ENCODE measurements at places on chromosomes 2 and 18.

GRCh38 chr2:139924070-139924469 lies 1143.9 kb upstream of the NXPH2 start:
- no peak for DNase-seq

GRCh38 chr18:63137999-63138435 lies 181.6 kb downstream of the BCL2 start:
- peak; percentile 71 for DNase-seq

DNA sequence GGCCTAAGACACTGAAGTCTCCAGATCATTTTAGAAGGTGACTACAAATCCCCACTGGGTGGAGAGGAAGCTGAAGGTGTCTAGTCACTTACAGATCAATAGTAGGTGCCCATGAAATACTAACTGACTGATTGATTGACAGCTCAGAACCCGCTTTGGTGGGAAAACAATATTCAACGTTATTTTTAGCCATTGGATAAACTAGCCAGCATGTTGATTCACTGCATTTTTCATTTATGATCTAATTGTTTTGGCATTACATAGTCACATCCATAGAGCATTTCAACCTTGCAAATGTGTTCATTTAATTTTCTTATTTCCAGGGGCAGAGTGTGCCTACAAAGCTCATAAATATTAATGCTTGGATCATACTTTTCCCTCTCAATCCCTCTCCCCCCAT lies 162.3 kb downstream of the MREG start:
- DNase-seq, result no peak

GRCh38 chr2:100185105-100185504 lies 42.7 kb upstream of the AFF3 start:
- no peak for DNase-seq

- no peak for DNase-seq
These were observed 6.3 kb upstream of the PARD3B start for GRCh38 chr2:204539019-204539385.

DNA sequence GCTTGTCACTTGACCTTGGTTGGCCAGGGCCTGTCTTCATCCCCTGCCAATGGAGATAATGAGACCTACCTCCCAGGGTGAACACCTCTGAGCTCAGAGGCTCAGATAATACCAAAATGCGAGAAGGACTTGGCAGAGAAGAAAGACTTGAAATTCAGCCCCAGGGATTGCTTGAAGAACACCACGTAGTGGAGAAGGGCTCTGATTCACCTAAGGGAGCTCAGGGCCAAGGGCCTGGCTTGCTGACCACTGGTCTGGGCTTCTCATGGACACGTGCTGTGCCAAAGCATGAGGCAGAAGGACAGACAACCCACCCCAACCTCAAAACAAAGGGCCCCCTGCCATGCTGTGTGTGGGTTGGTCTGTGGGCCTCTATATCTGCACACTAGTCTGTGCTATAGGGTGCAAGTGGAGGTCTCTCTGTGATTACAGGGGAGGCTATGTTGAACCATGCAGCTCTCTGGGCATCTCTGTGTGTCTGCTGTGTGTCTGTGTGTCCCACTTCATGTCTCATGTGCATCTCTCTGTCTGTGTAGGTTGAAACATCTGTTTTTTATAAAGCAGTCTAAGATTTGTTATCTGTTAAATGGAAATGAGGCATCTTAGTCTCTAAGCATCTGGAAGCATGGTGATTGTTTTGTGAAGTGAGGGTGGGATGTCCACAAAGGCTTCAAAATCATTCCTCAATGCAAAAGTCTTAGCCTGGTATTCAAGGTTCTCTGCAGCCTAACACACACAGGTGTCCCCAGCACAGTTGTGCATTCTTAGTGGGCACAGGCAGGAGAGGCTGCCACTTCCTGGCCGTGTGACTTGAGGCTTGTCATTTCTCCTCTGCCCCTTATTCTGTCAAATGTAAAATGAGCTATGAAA lies 61.0 kb upstream of the EPAS1 start:
- DNase-seq, result peak; percentile 17

- no peak for DNase-seq
These were observed 62.1 kb upstream of the TMEM17 start for GRCh38 chr2:62568074-62568473.

DNA sequence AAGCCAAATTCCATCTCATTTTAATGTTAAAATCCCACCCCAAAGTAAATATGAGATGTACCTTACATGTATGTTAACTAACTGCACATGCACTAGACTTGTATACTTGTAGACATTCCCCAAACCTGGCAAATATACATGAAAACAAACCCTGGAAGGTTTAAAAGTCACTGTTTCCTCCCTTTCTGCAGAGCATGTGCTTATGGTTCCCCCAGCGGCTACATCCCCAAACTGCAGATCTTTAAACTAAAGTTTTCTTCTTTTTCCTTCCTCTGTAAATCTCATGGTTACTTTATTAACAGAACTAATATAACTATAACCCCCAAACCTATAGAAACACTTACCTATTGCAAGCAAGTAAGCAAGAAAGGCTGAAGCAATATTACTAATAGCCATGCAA lies 731.5 kb downstream of the LRP1B start:
- no peak for DNase-seq

GRCh38 chr2:20465716-20466394 lies 19.0 kb downstream of the RHOB start:
- DNase-seq, result no peak

- no peak for DNase-seq
These were observed 30.2 kb downstream of the GREB1 start for GRCh38 chr2:11563784-11564666.

DNA sequence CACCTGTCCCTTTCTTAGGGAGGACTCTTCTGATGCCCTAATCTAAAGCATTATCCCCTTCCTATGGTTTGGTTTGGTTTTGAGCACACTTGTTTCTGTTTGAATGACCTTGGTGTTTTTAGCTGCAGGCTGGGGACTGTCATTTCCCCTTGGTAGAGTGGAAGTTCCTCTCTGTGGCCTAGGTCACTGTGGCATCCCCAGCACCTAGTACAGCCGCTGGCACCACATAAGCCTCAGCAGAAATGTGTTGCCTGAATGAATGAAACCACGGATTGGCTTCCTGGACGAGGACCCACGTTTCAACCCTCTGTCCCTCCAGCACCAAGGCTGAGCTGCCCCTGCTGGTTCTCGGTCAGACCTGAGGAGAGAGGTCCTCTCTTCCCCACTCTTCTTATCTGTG lies 159.9 kb downstream of the CTIF start:
- DNase-seq, result peak; percentile 41

DNA sequence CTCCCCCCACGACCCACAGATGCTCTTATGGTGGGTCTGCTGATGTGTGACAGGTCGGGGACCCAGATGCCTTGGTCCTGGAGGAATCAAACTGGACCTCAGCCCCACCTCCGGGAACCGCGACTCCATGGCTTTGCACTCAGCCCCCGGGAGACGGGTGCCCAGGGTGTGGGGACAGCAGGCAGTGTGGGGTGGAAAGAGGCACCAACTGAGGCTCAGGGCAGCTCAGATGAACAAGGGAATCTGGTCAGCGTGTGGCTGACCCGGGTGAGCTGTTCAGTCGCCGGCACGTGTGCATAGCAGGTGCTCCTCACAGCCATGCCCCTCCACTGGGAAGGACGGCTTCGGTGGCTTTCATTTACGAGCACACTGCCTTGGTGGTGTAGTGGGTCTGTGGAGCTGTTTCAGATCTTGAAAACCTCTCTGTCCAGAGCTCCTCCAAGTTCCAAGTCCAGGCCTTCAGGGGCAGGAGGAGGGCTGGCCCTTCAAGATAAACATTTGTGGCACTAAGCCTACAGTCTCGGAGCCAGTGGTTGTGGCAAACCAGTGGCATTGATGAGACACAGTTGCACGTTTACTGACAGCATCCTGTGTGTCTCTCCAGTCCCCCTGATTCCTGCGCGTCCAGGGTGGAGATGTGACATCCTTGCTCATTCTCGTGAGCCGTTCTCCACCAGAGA lies 471.2 kb upstream of the HS6ST1 start:
- DNase-seq, result no peak

DNA sequence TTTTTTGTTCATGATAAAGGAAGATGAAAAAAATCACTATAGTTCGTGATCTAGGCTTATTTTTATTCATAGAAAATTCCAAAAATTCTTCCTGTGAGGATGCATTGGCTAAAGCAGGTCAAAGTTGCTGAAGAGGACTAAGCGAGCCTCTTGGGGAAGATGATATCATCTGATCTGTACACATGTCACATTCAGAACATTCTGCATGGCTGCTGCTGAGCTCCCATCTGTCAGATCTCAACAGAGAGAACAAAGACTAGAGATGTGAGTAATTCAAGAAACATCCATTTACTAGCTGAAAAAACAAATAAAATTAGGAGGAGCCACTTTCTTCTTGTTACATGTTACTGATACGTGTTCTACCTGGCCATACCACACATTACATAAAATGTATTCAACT lies 518.6 kb upstream of the FSIP2 start:
- DNase-seq, result no peak

- no peak for DNase-seq
These were observed 16.4 kb upstream of the GPR55 start for GRCh38 chr2:230941202-230942180.

DNA sequence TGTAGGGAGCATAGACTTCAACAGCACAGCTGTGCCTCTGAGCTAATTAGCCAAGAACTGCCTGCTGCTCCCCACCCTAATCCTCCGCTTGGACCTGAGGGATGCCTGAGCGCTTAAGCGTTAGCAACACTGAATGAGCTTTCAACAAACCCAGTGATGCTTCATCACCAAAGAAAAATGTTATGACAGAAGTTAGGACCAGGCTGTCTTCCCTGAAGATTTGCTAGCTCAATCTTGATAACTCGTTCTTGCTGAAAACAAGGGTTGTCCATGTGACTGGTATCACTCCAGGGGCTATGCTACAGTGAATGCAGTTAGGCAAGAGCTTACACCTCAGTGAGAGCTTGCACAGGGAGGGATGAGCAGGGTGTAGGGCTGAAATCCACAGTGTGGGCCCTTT lies 190.7 kb upstream of the SIX2 start:
- DNase-seq, result no peak

- no peak for DNase-seq
These were observed 1723.7 kb downstream of the SUCLG1 start for GRCh38 chr2:82735336-82735735.

DNA sequence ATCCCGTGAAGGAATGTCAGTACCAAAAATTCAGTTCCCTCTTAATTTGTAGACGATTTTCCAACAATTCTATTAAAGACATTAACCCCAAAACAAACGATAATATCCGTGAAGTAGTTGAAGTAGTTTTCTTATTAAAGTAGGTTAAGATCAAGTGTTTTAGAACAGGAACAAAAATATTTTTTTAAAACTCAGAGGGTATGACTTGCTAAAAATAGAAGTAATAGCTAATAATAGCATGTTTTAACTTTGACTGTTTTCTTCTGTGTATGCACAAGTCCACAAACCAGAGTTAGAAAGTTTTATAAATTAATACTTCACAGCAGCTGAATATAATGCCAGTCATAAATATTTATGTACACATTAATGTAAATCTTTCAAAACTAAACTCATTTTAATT lies 2.4 kb downstream of the DNAJC10 start:
- DNase-seq, result no peak

GRCh38 chr2:42361728-42362283 lies 789 bp upstream of the COX7A2L start:
- DNase-seq, result no peak

DNA sequence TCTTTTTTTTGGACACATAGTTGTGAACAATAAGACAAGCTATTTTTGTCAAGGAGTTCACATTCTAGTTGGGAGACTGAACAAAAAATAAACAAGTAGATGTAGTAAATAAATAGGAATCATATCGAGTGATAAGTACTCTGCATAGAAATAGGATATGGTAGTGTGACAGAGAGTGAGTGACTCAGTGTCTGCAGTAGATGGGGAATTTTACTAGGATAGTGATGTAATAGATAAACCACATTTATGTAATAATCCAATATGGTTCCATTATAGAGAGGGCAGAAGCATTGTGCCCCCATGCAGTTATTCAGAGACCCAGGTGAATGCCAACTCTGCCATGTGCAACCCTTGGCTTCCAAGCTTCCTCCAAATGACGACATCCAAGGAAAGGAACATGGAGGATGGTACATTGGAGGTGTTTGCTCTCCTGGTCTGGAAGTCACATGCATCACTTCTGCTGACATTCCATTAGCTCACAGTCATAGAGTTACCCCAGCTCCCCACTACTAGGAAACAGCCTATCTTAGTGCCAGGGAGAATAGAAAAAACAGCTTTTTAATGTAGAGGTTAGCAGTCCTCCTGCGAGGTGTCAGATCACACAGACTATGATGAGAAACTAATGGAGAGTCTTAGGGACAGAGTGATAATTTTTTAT lies 595.4 kb downstream of the NYAP2 start:
- no peak for DNase-seq

Data from activated CD4-positive, alpha-beta T cell treated with anti-CD3 and anti-CD28 coated beads, Interleukin-2, Interleukin-6, amounts not matched to agents 100 ng/mL and 50 ng/mL, durations not matched to agents 16 hours and 8 hours (primary cell).